ENCODE measurements at places on chromosomes 7 and 10. TPM values are rescaled to one million over a fixed set of nuclear protein-coding genes. Genes with fewer than 3 reads are reported as not detected.

ASIC3 gene
- 2.6 TPM for total RNA-seq

DNA sequence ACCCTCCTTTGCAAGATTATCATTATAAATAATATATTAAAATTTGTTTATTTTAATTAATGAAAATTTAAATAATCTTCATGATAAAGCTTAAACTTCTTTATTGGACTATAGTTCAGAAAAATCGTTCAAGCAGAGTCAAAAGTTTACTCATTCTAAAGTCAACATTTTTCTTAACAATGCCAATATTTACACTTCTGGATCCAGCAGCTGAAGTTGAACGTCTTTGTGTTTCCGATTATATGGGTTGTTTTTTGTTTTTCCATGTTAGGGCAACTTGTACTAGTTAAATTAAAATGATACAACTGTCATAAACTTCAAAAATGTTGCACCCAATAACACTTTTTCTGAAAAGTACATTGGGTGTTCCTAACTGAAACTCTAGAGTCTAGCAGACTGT lies 43.8 kb downstream of the GRB10 start:
- no peak for DNase-seq

TRPV5 gene
- not detected for total RNA-seq

DNA sequence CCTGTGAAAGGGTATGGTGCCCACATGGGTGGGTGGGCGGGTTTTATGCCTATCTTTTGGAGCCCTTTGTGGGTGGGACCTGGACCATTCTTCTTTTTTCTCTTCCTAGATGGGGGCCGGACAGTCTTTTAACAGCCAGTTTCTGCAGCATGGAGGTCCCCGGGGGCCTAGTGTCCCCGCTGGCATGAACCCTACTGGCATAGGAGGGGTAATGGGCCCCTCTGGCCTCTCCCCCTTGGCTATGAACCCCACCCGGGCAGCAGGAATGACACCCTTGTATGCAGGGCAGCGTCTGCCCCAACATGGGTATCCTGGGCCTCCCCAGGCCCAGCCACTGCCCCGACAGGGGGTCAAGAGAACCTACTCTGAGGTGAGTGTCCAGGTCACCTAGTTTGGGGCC lies 9.1 kb downstream of the ZMIZ2 start:
- no peak for DNase-seq

GRCh38 chr7:128084896-128085608 lies 53.8 kb upstream of the LRRC4 start:
- no peak for DNase-seq

DNA sequence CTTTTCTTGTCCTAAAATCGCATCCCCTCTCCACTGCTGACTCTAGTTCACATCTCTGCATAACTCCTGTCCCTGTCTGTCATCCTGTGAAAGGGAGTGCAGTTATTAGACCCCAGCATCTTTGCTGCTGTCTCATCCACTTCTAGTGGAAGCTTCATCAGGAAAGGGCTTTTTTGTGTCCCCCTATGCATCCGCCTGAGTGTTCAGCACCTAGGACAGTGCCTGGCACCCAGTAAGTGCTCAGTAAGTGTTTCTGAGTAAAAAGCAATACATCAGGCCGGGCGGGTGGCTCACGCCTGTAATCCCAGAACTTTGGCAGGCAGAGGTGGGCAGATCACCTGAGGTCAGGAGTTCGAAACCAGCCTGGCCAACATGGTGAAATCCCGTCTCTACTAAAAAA lies 211.8 kb upstream of the FOXK1 start:
- DNase-seq: no peak

DNA sequence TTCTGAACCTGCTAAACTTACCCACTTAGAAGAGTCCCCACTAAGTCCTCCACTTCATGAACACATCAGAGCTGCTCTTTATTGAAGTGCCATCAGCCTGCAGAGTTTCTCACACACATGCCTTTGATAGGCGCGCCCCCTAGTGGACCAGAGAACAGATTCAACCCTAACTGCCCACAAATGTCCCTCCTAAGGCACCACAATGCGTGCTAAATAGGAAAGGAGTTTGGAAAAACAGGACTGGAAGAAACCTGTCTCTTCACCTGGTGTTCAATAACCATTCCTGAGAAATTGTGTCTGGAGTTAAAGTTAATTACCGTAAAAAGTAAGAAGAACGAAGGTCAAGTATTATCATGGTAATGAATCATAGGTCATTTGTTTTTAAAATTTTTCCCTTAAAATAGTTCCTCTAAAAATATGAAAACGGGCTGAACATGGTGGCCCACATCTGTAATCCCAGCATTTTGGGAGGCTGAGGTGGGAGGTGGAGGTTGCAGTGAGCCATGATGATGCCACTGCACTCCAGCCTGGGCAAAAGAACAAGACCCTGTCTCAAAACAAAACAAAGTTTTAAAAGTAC lies 249.7 kb downstream of the ELMO1 start:
- DNase-seq: peak; percentile 82

GRCh38 chr10:15849316-15849715 lies 11.0 kb downstream of the MINDY3 start:
- DNase-seq: no peak

- no peak for DNase-seq
Observed at GRCh38 chr7:12783421-12784095, 96.1 kb downstream of the ARL4A start.

GRCh38 chr7:52325237-52325636 lies 710.2 kb upstream of the POM121L12 start:
- DNase-seq: no peak

GRCh38 chr10:89648074-89648473 lies 3.0 kb upstream of the PANK1 start:
- no peak for DNase-seq

GRCh38 chr10:22651276-22651980 lies 63.0 kb downstream of the PIP4K2A start:
- DNase-seq: peak; percentile 74

RBP3 gene
- total RNA-seq: not detected

ANKRD30A gene
- total RNA-seq: 0.12 TPM

GRCh38 chr10:128751284-128751683 lies 625.1 kb upstream of the MKI67 start:
- DNase-seq: no peak

- DNase-seq: no peak
Observed at GRCh38 chr7:116161728-116162127, 48.6 kb upstream of the TES start.

DNA sequence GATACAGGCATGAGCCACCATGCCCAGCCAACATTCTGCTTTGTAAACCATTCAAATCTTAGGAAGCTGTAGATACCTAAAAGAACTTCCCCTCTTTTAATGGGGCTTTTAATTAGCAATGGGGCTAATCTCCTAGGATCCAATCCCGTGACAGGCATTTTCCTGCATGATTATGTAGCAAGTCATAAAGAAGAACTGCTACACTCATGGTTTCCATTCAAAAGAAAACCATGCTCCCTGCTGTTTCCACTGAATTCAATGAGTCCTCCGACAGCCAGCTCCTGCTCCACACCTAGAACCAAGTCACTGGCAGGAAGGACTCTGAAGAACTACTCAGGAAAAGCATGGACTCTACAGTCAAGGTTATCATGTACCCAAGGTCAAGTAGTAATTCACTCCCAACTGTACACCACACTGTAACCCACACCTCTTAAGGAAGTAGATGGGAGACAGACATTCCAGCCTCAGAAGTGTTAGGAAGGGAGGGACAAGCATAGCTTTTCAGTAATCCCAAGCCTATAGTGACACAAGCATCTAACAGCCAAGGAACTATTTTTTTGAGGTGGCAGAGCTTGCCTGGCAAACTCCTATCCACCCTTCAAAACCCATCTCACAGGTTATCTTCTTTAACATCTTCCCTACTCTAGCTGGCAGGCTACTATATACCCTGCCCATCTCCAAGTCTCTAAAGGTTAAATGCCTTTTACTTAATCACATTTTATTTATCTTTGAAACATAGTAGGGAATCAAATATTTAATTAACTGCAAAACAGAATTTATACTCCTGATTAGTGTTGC lies 47.5 kb downstream of the CTBP2 start:
- peak; percentile 13 for DNase-seq

DNA sequence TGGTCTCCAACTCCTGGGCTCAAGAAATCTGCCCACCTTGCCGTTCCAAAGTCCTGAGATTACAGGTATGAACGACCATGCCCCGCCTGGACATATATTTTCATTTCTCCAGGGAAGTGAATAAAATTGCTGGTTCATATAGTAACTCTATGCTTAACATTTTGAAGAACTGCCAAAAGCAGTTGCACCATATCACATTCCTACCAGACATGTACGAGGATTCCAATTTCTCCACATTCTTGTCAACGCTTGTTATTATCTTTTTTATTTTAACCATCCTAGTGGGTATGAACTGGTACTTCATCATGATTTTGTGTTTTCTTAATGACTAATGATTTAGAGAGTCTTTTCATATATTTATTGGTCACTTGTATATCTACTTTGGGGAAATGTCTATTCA lies 21.9 kb upstream of the CPN1 start:
- DNase-seq: no peak

DNA sequence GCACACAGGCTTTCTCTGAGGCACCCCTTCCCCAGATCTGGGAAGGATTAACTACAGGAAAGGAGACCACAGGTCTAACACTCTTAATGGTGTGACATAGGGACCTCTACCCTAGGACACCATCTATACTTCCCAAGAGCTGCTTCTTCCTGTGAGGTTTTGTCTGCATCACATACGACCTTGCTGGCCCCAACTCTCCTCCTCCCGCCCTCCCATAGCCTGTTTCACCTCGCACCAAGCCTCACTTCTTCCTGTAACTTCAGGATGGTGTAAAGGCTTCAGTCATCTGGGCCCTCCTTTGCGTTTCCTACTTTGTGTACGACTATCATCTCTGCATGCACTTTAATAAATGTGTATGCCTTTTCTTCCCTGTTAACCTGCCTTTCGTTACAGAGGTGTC lies 274.3 kb downstream of the KLF6 start:
- no peak for DNase-seq

NPC1L1 gene
- total RNA-seq: 0.17 TPM

- DNase-seq: no peak
Observed at GRCh38 chr7:27080844-27081436, 14.9 kb downstream of the HOXA1 start.

GRCh38 chr7:5699467-5700384 lies 81.7 kb downstream of the RNF216 start:
- no peak for DNase-seq

- no peak for DNase-seq
Observed at GRCh38 chr7:44678471-44679179, 70.0 kb upstream of the ZMIZ2 start.

GRCh38 chr7:95180-95862 lies 97.0 kb upstream of the FAM20C start:
- DNase-seq: no peak

GNGT1 gene
- total RNA-seq: not detected

DNA sequence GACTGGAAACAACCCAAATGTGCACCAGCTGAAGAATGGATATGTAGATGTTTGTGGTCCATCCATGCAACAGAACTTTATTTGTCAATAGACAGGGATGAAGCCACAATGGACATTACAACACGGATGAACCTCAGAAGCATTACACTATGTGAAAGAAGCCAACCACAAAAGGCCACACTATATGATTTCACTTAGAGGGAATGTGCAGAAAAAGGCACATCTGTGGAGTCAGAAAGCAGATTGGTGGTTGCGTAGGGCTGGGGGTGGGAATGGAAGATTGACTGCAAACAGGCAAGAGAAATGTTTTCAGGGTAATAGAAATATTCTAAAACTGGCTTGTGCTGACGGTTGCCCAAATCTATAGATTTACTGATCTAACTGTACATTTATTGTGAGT lies 34.3 kb upstream of the WASHC2A start:
- DNase-seq: no peak

- no peak for DNase-seq
Observed at GRCh38 chr7:13312307-13312706, 624.9 kb downstream of the ARL4A start.

DNA sequence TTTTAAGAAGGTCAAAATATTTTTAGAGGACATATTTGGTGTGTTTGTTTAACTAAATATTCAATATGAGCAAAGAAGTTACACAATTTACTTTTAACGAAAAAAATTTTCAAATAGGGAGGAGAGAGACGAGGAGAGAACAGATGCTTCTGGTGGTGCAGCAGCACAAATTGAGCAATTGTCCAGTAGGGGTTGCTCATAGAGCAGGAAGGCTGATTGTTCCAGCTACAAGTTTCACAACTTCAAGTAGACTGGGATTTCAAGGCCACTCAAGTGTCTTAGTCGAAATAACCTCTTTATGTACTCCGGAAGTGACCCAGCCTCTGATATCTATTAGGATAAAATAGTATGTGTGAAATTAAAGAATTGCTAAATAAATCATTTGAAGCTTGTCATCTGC lies 197.9 kb downstream of the HDAC9 start:
- DNase-seq: no peak

GRCh38 chr10:2933924-2934323 lies 133.4 kb upstream of the PFKP start:
- no peak for DNase-seq

DNA sequence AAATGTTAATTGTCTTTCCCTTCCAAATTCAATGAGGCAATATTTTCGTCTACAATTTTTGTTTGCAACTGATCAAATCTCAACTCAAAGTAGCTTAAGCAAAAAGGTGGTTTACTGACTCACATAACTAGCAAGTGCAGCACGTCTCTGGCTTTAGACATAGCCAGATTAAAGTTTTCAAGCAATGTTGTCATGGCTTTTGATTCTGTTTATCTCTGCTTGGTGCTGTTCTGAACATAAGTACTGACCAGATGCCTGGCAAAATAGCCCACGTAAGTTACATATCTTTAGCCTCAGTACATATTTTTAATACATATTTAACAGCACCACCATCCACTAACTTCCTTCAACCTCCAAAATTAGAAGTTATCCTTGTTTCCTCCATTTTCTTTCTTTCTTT lies 877.9 kb downstream of the KCNMA1 start:
- DNase-seq: no peak

- no peak for DNase-seq
Observed at GRCh38 chr7:66333443-66333842, 128.3 kb downstream of the TPST1 start.

- DNase-seq: no peak
Observed at GRCh38 chr10:126568809-126569385, 101.6 kb downstream of the C10orf90 start.

- DNase-seq: no peak
Observed at GRCh38 chr7:147412109-147412508, 1178.5 kb upstream of the C7orf33 start.

SEMA4G gene
- total RNA-seq: 6.7 TPM

- DNase-seq: no peak
Observed at GRCh38 chr10:561721-562120, 127.7 kb downstream of the DIP2C start.

Measured in upper lobe of right lung (tissue), 1 donor.